ENCODE measurements at places on chromosomes 16 and 17.

DNA sequence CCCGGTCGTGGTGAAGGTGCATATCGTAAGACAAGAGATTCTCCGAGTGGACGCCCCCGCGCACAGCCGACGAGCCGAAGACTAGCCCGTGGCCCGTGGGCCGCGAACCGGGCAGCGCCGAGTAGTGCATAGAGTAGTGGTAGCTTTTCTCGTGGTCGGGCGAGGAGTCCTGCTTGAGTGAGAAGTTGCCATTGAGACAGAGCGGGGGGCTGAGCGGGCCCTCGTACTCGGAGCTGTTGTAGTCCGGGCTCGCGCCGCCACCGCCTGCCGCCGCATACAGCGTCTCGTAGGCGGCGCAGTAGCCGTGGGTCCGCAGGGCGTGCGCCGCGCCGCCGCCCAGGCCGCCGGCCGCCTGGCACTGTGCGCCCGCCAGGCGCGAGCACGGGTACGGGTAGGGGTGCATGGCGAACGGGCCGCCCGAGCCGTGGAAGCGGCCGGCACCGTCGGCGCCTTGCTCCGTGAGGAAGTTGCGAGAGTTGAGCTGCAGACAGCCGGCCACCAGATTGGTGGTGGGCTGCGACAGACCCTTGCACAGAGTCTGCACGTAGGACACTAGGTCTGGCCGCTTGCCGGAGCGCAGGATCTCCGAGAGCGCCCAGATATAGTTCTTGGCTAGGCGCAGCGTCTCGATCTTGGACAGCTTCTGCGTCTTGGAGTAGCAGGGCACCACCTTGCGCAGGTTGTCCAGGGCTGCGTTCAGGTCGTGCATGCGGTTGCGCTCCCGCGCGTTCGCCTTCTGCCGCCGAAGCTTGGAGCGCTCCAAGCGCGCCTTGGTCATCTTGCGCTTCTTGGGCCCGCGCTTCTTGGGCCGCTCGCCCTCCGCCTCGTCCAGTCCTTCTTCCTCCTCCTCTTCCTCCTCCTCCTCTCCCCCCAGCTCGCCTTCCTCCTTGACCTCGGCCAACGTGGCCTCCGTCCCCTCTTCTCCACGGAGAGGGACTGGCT, 2.0 kb downstream of the NEUROD2 start:
- no peak for DNase-seq

GRCh38 chr17:39606434-39607056, 1.2 kb downstream of the NEUROD2 start:
- DNase-seq, result no peak

DNA sequence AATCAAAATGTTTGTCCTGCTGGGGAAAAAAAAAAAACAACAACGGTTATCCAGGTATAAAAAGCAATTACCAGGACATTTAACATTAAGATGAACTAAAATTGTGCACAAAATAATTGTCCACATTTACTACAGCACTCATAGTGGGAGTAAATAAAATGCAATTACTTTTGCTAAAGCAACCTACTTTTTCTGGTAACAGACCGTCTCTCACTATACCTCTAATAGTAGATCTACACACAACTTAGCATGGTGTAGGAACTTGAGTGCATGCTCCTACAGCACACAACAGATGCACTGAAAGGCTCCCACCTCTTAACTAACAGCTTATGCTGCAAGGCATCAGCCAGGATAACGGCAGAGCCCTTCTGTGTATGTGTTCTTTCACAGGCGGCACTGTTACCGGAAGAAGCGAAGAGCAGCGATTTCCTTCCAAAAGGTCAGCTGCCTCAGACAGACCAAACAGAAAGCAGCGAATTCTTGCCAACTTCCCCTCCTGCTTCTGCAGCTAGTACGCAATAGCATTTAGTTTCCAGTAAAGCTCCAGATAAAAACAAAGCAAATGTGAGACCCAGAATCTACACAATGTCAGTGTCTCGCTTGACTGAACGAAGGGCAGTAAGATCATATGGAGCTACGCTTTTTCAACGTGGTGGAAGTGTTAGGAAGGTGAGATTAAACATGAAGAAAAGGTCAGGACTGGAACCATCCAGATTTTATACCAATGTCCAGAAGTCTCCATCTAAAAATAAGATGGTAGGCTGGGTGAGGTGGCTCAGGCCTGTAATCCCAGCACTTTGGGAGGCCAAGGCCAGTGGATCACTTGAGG, 27.6 kb downstream of the STAT5B start:
- peak; percentile 86 for DNase-seq

DNA sequence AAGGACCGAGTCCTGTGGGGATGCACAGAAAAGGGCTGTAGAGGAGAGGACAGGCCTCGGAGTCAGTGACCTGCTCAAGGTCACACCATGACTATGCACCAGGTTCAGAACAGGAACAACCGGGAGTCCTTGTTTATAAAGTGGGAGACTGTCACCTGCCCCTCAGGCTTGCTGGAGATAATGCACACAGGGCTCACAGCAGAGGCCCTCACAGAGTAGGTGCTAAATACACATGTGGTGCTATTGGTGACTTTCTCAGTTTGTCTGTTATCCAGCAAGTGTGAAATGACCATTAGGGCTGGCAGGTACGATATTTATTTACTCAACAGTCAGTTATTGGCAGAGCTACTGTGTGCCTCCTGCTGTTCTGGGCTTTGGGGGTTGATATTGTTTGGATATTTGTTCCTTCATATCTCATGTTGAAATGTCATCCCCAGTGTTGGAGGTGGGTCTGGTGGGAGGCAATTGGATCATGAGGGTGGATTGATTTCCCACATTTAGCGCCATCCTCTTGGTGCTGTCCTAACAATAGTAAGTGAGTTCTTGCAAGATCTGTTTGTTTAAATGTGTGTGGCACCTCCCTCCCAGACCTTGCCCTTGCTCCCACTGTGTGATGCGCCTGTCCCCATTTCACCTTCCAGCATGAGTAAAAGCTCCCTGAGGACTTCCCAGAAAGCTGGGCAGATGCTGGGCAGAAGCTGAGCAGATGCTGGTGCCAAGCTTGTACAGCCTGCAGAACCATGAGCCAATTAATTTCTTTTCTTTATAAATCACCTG, 162.1 kb upstream of the MPHOSPH6 start:
- DNase-seq, result no peak

DNA sequence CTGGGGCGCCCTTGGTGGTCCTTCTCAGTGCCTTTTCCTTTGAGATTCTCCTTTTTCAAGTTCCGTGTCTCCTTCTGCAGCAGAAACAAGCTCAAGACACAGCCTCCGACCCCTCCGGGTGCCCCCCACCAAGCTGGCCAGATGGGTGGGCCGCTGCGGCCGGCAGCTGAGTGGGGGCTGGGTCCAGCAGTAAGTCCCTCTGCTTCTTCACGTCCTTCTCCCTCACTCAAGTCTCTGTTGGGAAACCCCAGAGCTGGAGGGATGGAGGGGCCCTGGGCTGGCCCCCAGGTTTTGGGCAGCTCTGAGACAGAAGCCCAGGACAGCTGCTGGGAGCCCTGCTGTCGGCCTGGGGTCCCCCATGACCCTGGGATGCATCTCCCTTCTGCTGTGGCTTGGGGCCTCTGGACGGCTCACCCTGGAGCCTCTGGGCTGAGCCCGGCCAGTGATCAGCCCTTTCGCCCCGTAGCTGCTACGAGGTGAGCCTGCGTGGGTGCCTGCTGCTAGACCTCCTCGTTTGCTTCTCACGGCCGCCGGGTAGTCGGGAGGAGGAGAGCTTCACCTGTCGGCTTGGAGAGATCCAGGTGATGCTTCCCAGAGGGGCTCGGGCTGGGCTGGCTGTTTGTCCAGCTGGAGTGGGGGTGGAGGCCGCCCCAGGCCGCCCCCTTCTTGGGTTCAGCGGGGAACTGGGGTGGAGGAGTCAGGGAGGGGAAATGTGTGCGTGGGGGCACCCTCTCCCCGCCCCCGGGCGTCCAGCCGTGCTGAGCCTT, 10.7 kb downstream of the ENGASE start:
- no peak for DNase-seq

DNA sequence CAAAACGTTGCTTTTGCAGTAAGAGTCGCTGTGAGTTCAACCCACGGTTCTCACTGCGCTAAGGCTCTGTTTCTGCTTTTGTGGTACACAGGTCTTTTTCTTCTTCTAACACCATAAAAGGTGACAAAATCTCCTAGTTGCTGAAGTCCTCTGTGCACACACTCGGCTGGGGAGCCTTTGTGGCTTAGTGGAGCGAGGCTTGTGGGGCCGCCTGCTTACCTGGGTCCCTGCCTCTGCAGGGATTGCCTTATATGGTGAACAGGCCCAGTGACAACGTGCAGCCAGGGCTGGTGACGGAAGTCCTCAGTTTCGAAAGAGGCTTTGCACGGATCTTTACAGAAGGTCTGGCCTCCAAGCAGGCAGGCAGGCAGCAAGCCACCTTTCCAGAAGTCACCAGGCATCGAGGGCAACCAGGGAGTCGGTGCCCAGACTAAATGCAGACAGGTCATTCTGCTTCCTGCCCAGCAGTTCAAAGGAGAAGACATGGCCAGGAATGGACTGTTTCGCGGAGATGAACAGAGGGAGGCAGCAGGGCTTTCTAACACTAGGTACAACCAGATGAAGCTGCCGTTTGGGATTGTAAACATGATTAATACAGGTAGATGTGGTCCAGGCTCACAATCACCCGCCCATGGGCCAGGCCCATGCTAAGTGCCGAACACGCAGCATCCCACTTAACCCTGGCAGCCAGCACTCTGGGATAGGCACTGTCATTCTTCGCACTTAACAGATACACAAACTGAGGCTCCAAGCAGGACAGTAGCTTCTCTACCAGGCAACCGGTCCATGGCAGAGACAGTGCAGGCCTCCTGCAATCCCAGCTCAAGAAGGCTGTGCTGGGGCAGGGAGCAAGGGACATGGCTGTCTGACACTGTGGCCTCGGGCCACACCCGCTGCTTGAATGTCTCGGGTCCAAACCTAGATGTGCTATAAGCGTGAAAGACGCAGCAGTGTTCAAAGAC, 10.7 kb upstream of the MEAK7 start:
- no peak for DNase-seq

GRCh38 chr17:67746704-67747571, 29.2 kb downstream of the NOL11 start:
- no peak for DNase-seq

DNA sequence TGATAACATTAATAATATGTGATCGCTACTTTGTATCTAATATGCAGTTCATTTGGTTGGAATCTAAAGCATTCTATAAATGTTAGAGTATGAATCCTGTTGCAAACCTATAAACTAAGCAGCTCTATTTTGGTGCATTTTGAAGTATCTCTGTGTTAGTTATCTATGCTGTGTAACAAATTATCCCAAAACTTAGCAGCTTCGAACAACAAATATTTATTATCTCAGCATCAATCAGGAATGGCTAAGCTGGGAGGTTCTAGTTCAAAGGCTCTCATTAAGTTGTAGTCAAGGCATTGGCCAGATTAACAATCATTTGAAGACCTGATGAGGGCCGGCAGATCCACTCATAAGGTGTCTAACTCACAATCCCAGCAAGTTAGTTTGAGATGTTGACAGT, 10.1 kb upstream of the MSI2 start:
- DNase-seq, result no peak

DNA sequence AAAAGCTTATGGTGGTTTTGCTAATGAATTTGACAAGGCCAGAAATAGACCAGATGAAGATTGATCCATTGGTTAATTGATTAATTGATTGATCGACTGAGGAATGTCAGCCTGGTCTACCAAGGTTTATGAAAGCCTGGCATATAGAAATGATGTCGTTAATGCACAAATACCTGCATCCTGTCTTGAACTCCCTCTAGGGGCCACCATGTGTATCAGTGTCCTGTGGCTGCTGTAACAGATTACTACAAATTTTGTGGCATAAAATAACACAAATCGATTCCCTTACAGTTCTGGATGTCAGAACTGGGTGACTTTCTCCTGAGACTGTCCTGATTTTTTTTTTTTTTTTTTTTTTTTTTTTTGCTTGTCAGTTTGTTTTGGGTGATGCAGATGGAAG, 553.2 kb downstream of the MAF start:
- DNase-seq, result no peak

DNA sequence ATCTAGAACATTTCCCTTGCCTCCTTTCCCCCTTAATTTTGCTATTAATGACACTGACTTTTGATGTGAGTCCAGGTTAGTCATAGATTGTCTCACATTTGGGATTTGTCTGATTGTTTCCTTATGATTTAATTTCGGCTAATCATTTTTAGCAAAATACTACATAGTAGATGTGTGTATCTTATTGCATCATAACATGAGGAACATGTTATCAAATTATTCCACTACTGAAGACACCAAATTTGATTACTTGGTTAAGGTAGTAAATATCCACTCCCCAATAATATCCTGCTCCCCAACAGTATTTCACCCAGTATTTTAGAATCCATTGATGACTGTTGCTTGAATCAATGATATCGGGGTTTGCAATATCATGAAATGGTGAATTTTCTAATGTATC, 2.7 kb downstream of the POLG2 start:
- DNase-seq, result no peak

DNA sequence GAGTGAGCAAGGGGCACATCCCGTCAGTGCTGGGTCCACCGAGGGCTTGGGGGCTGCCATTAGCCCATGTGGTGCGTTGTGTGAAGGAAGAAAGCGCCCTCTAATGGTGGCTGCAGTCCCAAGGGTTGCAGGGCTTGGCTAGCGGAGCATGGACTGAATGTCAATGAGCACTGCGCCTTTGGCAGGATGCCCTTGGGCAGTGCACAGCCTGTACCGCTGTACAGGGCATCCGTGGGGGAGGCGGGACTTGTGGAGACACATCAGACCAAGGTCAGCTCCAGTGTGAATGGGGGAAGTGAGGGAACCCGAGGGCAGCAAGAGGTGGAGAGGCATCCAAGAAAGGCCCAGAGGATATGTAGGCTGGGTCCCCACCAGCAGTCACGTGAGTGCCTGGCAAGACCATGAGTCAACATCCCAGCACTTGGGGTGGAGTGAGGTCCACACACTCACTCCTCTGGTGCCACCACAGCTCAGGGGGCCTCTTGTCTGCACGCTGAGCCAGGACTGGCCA, 75.5 kb upstream of the MED9 start:
- DNase-seq, result no peak

- no peak for DNase-seq
These were observed 50.4 kb downstream of the SNX29 start for GRCh38 chr16:12026741-12027490.

DNA sequence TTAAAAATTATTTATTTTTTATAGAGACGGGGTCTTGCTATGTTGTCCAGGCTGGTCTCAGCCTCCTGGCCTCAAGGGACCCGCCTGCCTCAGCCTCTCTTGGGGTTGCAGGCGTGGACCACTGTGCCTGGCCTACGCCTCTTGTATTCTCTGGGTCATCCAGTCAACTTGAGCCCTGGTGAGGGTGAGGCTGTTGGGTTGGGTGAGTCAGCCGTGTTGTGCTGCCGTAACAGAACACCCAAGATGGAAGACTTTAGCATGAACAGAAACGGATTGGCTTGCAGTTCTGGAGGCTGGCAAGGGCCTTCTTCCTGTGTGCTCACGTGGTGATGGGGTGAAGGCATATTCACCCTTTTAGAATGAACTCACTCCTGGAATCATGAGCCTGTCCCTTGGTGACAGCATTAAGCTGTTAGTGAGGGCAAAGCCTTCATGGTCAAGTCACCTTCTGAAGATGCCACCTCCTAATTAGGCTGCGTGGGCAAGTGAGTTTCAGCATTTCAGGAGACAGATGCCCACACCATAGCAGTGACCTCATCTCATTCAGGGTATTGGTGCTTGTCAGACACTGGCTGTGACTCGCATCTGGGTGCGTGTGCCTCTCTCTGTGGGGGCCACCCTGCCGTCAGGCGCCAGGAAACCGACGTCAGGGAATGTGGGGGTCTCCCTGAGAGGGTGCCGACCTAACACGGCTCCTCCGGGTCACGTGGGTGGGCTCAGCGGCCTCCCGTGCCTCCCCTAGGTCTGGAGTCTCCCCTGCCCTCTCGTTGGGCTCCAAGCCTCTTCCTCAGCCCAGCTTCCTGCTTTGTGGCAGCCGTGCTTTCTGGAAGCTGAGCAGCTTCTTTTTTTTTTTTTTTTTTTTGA, 49.8 kb downstream of the WDR45B start:
- peak; percentile 7 for DNase-seq

- no peak for DNase-seq
These were observed 57.2 kb upstream of the CACNG5 start for GRCh38 chr17:66777689-66778225.
